ENCODE measurements at places on chromosomes 7 and 10. TPM values are rescaled to one million over a fixed set of nuclear protein-coding genes. Genes with fewer than 3 reads are reported as not detected.

DNA sequence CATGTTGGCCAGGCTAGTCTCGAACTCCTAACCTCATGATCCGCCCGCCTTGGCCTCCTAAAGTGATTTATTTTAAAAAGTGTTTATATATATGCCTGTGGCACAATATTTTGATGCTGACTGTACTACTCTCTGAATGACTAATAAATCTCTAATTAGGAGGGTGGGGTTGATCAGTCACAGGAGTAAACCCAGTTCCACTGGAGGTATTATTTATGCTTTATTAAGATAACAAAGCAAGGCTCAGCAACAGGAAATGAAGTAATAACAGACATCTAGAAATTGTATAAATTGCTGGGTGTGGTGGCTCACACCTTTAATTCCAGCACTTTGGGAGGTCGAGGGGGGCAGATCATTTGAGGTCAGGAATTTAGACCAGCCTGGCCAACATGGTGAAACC lies 26.0 kb upstream of the MCU start:
- no peaks in the 10 kb centered on the region for H3K4me1 ChIP-seq
- no peak overlapping the region for H3K27ac ChIP-seq
- no peak overlapping the region for H3K4me3 ChIP-seq
- no peaks in the 10 kb centered on the region for H3K36me3 ChIP-seq
- no peaks in the 10 kb centered on the region for H3K27me3 ChIP-seq

GRCh38 chr7:139767561-139767982 lies 10.2 kb downstream of the HIPK2 start:
- no peaks in the 10 kb centered on the region for H3K4me1 ChIP-seq
- DNase-seq: no peak
- H3K4me3 ChIP-seq: no peak overlapping the region
- peaks cover 59% of the 10 kb centered on the region for H3K36me3 ChIP-seq
- H3K27ac ChIP-seq: no peak overlapping the region

- no peaks in the 10 kb centered on the region for H3K4me1 ChIP-seq
- no peak overlapping the region for H3K4me3 ChIP-seq
- no peak overlapping the region for H3K27ac ChIP-seq
- DNase-seq: no peak
- no peaks in the 10 kb centered on the region for H3K36me3 ChIP-seq
Measured at GRCh38 chr7:70405241-70405640, 726.7 kb upstream of the GALNT17 start.

DNA sequence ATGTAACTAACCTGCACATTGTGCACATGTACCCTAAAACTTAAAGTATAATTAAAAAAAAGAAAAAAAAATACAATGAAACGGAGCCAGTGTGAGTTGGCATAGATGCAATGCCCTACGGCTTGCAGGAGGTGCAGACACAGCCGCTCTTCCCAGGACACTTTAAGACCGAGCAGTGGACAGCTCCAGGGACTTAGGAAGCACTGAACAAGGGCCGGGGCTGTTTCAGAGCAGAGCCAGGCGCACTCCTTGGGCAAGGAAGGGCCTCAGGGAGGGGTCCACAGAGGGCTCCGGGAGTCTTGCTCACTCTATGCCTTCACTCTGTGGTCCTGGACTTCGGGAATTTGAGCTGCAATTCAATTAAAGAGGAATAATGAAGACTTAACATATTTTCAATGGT lies 355.3 kb downstream of the TCERG1L start:
- no peak overlapping the region for H3K27ac ChIP-seq
- DNase-seq: peak; percentile 42
- no peaks in the 10 kb centered on the region for H3K27me3 ChIP-seq
- no peak overlapping the region for H3K4me3 ChIP-seq
- H3K4me1 ChIP-seq: no peaks in the 10 kb centered on the region
- H3K36me3 ChIP-seq: no peaks in the 10 kb centered on the region

DNA sequence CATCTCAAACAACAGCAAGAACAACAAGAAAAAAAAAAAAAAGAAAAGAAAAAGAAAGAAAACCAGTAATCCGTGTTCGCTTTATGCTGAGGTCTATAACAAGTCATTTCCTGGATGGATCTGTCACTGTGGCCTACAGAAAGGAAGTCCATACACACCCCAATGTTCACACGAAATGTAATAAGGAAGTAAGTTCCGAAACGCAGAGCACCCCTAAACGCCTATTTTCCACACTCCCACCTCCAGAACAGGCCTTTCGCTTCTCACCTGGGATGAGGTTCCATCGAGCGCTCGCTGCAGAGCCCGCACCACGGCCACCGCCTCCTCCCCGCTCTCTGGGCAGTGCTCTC lies 735 bp downstream of the ZNF394 start:
- peak overlapping the region; percentile 98 for H3K4me3 ChIP-seq
- H3K27me3 ChIP-seq: no peaks in the 10 kb centered on the region
- peak overlapping the region; percentile 77 for H3K27ac ChIP-seq

DNA sequence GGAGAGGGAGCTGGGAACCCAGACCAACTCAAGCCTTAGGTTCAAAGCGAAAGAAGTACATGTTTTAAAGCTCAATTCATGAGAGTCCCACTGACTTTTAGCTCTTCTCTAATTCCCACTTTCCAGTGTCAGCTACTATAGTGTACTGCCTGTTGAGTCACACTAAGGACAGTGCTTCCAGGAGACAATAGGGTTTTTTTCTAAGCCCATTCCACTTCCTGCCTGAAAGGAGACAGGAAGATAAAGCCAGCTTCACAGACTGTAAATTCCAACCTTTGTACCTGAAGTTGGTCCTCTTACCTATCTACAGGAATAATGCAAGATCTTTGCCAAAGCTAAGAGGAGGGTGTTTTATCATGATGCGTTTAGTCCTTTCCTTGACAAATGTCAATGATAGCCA lies 4.4 kb downstream of the MSRB2 start:
- H3K27ac ChIP-seq: no peak overlapping the region
- no peaks in the 10 kb centered on the region for H3K27me3 ChIP-seq

GRCh38 chr10:60098677-60099601 lies 192.6 kb upstream of the CCDC6 start:
- H3K27me3 ChIP-seq: no peaks in the 10 kb centered on the region
- H3K27ac ChIP-seq: no peak overlapping the region
- peak; percentile 51 for DNase-seq
- H3K4me1 ChIP-seq: no peaks in the 10 kb centered on the region

DNA sequence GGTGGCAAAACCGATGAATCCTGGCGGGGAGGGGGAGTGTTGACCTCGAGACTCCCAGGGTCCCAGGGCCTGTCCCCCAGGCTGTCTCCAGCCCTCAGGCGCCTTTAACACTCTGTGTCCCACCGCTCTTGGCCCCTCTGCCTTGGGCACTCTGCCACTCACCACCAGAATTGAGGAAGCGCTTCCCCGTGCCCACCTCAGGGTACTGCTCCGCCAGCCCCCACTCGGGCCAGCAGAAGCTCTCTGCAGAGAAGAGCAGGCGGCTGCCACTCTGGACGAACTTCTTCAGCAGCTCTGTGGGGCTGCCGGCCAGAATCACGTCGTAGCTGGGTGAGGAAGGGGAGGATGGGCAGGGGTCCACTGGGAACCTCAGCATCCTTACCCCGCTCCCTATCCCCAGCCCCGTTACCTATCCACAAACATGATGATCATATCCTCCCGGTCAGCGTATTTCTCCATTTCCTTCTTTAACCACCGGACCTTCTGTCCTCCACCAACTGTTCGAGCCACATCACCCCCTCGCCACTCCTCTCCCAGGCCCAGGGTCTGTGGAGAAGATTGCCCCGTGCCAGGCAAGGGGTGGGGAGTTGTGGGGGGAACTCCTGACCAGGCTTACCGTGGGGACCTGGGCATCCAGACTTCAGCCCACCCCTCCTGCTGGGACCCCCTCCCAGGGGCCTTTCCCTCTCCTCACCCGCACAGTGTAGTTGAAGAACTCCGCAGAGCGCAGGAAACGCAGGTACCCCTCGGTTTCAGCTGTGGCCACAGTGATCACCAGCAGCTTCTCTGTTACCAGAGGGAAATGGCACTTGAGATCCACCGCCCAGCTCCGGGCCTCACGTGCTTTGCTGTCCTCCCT lies 1.2 kb downstream of the PLOD3 start:
- H3K27me3 ChIP-seq: no peaks in the 10 kb centered on the region
- no peaks in the 10 kb centered on the region for H3K4me1 ChIP-seq
- H3K4me3 ChIP-seq: peak overlapping the region; percentile 99
- DNase-seq: no peak
- H3K36me3 ChIP-seq: peaks cover 7% of the 10 kb centered on the region

- peak; percentile 96 for DNase-seq
- H3K27me3 ChIP-seq: no peaks in the 10 kb centered on the region
- H3K4me3 ChIP-seq: no peak overlapping the region
- no peaks in the 10 kb centered on the region for H3K4me1 ChIP-seq
Measured at GRCh38 chr7:2451171-2452073, 24.8 kb downstream of the GRIFIN start.

GRCh38 chr7:107210400-107210799 lies 41.6 kb downstream of the HBP1 start:
- H3K36me3 ChIP-seq: peaks cover 27% of the 10 kb centered on the region
- no peak overlapping the region for H3K27ac ChIP-seq
- no peak overlapping the region for H3K4me3 ChIP-seq
- H3K4me1 ChIP-seq: peaks cover 3% of the 10 kb centered on the region
- no peaks in the 10 kb centered on the region for H3K27me3 ChIP-seq

GRCh38 chr10:80159166-80159873 lies 26.8 kb downstream of the PLAC9 start:
- no peak for DNase-seq
- H3K4me3 ChIP-seq: no peak overlapping the region
- H3K27me3 ChIP-seq: no peaks in the 10 kb centered on the region
- H3K27ac ChIP-seq: no peak overlapping the region
- H3K4me1 ChIP-seq: no peaks in the 10 kb centered on the region
- peaks cover 92% of the 10 kb centered on the region for H3K36me3 ChIP-seq

- H3K27ac ChIP-seq: no peak overlapping the region
- H3K4me3 ChIP-seq: no peak overlapping the region
- no peaks in the 10 kb centered on the region for H3K27me3 ChIP-seq
Measured at GRCh38 chr10:52284416-52285013, 29.6 kb upstream of the DKK1 start.

GRCh38 chr10:98519841-98520240 lies 73.1 kb upstream of the HPS1 start:
- no peaks in the 10 kb centered on the region for H3K36me3 ChIP-seq
- H3K4me3 ChIP-seq: no peak overlapping the region
- no peak for DNase-seq

GRCh38 chr10:127193125-127193524 lies 3.3 kb downstream of the INSYN2A start:
- no peaks in the 10 kb centered on the region for H3K36me3 ChIP-seq
- H3K27ac ChIP-seq: no peak overlapping the region
- DNase-seq: no peak
- H3K4me1 ChIP-seq: peaks cover 6% of the 10 kb centered on the region

GRCh38 chr10:96290368-96291133 lies 13.7 kb upstream of the DNTT start:
- H3K27me3 ChIP-seq: peaks cover 14% of the 10 kb centered on the region
- DNase-seq: no peak
- no peak overlapping the region for H3K4me3 ChIP-seq
- H3K36me3 ChIP-seq: no peaks in the 10 kb centered on the region
- no peaks in the 10 kb centered on the region for H3K4me1 ChIP-seq

GRCh38 chr10:44935966-44936295 lies 23.7 kb upstream of the RASSF4 start:
- no peak for DNase-seq
- H3K27me3 ChIP-seq: peaks cover 4% of the 10 kb centered on the region
- H3K4me1 ChIP-seq: no peaks in the 10 kb centered on the region

- no peak for DNase-seq
Measured at GRCh38 chr10:9222917-9223316, 1168.4 kb downstream of the GATA3 start.

GRCh38 chr7:78412216-78412858 lies 613.8 kb downstream of the PHTF2 start:
- H3K27me3 ChIP-seq: no peaks in the 10 kb centered on the region
- no peaks in the 10 kb centered on the region for H3K4me1 ChIP-seq
- H3K4me3 ChIP-seq: no peak overlapping the region
- DNase-seq: no peak
- H3K36me3 ChIP-seq: no peaks in the 10 kb centered on the region

- peak within 1 kb of the TSS; percentile 99 for H3K4me3 ChIP-seq
- H3K27me3 ChIP-seq: no peaks in the 10 kb centered on the region
- H3K4me1 ChIP-seq: peaks cover 3% of the 10 kb centered on the region
Measured at GRCh38 chr10:73252445-73253224, at the start of gene MRPS16. Gene MRPS16, minus strand, starts transcription at chr10:73252644. Its CDS starts 162 bp downstream, at chr10:73252482.

DNA sequence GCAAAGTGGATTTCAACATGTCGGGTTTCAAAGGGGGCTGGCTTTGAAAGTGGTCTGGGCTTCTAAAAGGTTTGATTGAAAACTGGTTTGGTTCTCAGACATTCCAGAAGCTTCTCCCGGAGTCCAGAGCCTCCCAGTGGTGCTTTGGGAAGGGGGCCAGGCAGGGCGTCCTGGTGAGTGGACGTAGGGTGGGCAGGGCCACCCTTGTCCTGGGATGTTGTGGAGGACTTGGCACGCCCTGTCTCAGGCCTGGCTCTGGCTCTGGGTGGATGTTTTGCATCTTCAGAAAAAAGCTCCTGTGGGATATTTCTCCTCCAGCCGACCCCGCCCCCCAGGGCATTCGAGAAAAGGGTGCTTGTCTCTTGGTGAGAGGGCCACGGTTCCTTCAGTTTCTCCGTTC lies 31.2 kb downstream of the GRIFIN start:
- H3K27me3 ChIP-seq: no peaks in the 10 kb centered on the region
- H3K4me1 ChIP-seq: no peaks in the 10 kb centered on the region
- H3K27ac ChIP-seq: no peak overlapping the region
- H3K4me3 ChIP-seq: no peak overlapping the region
- no peaks in the 10 kb centered on the region for H3K36me3 ChIP-seq

- H3K4me3 ChIP-seq: no peak overlapping the region
- peaks cover 42% of the 10 kb centered on the region for H3K36me3 ChIP-seq
- no peak overlapping the region for H3K27ac ChIP-seq
- H3K4me1 ChIP-seq: no peaks in the 10 kb centered on the region
- no peaks in the 10 kb centered on the region for H3K27me3 ChIP-seq
Measured at GRCh38 chr7:96236198-96237039, 85.5 kb downstream of the SLC25A13 start.

- no peaks in the 10 kb centered on the region for H3K27me3 ChIP-seq
- no peaks in the 10 kb centered on the region for H3K36me3 ChIP-seq
- peaks cover 11% of the 10 kb centered on the region for H3K4me1 ChIP-seq
- peak; percentile 61 for DNase-seq
Measured at GRCh38 chr7:30879139-30880124, 32.2 kb upstream of the AQP1 start.

- H3K27me3 ChIP-seq: no peaks in the 10 kb centered on the region
- H3K36me3 ChIP-seq: peaks cover 5% of the 10 kb centered on the region
- DNase-seq: no peak
- no peak overlapping the region for H3K4me3 ChIP-seq
Measured at GRCh38 chr10:119768455-119769094, 42.7 kb downstream of the INPP5F start.

The TPK1 gene
- 8.3 TPM for total RNA-seq

The TAS2R3 gene
- 2.6 TPM for total RNA-seq

The TMEM120A gene
- total RNA-seq: 21.5 TPM

The CFAP69 gene
- 2.4 TPM for total RNA-seq

The GRM3 gene
- 1.7 TPM for total RNA-seq

The SFTPA1 gene
- total RNA-seq: not detected

The NOS3 gene
- 9.7 TPM for total RNA-seq

The HMX3 gene
- total RNA-seq: not detected

The EPHA1 gene
- 103 TPM for total RNA-seq
